ENCODE measurements at places on chromosomes 1 and 21.

GRCh38 chr1:153623101-153623500 is 4.2 kb downstream of the S100A13 start:
- no peak for DNase-seq

GRCh38 chr1:37724575-37724974 is 32.3 kb downstream of the CDCA8 start:
- DNase-seq: no peak

GRCh38 chr1:111603979-111604378 is 15.6 kb upstream of the RAP1A start:
- no peak for DNase-seq

DNA sequence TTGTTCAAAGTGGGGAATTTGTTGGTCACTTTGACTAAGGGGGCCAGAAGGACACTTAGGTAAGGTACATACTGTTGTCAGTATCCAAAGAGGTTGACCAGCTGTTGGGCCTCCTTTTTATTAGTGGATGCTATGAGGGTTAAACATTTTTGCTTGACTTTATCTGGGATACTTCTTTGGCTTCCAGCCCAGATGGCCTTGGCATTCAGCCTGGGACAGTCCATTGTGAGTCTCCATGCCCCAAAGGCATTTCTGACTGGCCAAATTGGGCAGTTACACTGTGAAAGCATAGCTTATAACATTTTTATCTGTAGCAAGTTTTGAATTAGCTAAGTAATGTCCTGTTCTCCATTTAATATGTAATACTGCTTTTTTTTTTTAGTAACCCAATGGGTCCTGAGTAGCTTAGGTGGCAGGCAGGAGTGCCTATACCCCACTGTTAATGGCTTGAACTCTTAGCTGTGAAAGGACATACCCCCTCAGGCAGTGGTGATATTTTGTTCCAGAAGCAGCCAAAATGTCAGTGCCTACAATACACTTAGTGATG is 35.4 kb upstream of the CD1D start:
- DNase-seq: no peak

DNA sequence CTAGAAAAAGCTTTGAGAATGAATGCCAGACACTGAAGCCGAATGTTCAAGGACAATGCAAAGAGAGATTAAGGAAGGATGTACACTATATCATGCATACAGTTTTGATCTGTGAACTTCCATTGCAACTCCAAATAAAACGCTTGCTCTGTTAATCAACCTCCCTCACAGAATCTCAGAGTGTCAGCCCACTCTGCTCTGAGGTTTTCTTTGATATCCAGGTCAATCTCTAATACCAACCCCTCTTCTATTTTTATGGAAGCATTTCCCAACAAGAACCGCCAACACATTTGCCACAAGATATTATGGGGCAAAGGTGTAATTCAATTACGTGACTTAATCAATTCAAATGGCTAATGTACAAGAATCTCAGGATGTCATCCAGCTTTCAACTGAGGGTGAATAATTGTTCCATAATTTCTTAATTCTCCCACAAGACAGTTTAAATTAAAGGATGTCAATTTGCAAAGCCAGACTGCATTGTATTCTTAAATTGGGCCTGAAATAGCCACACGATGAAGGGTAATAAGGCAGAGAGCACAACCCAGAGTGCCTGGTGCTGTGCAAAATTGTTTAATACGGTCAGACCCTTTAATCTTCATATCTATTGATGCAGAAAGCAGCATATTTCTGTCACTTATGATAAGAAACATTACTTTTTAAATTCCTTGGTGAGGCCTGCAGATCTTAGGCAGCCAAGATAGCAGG is 459.2 kb upstream of the DAB1 start:
- DNase-seq: no peak
